ENCODE measurements at places on chromosomes 11 and 22. TPM values are rescaled to one million over a fixed set of nuclear protein-coding genes. Genes with fewer than 3 reads are reported as not detected.

- no peak for DNase-seq
These were observed 44.2 kb downstream of the MRE11 start for GRCh38 chr11:94449437-94449836.

RFPL3 gene
- polyA plus RNA-seq: 0.21 TPM

DNA sequence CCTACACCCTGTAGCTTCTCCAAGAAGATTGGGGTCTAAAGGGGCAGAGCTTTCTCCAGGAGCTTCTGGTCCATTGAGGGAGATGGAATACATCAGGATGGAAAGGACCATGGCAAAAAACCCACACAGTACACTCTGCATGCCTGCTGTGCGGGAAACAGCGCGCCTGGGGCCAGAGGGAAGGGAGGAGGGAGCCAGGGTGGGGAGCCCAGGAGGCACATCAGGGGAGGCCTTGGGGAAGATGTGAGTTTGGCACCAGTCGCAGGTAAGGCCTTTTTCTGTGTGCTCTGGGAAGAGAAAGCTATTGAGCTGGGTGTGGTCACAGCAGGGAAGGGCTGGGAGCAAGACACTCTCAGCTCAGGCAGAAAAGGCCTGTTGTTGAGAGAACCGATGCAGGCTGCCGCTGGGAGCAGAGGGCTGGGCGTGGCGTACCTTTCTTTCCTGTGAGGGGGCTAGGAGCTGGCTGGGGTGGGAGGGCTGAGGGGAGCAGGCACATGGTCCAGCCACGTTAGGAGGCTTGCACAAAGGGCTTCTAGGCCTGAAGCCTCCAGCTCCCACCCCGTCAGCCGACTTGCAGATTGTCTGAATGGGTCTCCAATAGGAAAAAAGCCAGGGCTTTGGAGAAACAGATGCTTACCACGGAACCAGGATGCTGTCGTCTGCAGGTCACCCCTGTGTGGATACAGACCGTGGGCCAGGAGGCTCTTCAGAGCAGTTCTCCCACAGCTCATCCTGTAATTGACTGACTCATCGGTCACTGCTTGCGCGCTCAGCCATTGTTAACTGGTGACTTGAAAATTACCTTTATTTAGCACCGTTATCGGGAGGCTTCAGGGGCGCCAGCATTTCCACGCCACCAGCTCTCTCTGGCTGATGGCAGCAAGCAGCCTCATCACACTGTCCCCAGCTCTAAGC, 237.3 kb downstream of the ST3GAL4 start:
- DNase-seq: no peak

GRCh38 chr11:64107303-64107702, 58.6 kb downstream of the MACROD1 start:
- no peak for DNase-seq

- DNase-seq: no peak
These were observed 355.3 kb upstream of the CCDC90B start for GRCh38 chr11:83641511-83641910.

DNA sequence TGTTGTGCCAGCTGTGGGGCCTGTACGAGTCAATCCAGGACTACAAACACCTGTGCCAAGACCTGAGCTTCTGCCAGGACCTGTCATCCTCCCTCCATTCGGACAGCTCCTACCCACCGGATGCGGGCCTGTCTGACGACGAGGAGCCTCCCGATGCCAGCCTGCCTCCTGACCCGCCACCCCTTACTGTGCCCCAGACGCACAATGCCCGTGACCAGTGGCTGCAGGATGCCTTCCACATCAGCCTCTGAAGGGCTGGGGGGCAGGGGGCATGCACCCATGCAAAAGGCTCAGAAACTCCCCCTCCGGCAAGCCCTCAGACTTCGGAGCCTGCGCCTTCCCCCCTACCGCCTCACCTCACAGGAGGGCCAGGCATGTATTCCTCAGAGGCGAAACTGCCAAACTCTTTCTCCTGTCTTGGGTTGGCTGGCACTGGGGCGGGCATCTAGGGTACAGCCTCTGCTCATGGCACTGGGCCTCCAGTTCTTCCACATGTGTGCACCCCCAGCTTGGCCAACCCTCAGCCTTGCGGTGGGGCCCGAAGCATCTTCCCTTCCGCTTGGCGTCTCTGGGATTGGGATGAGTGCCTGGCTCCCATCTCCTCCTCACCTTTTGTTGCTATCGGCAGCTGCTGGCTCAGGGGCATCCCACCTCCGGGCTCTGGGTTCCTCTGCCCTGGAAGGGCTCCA, 1.2 kb downstream of the FAM89B start:
- DNase-seq: no peak

GRCh38 chr11:65067446-65067845, 9.1 kb upstream of the NAALADL1 start:
- no peak for DNase-seq

GRCh38 chr11:19721176-19721575, 8.5 kb downstream of the NAV2 start:
- DNase-seq: no peak

DNA sequence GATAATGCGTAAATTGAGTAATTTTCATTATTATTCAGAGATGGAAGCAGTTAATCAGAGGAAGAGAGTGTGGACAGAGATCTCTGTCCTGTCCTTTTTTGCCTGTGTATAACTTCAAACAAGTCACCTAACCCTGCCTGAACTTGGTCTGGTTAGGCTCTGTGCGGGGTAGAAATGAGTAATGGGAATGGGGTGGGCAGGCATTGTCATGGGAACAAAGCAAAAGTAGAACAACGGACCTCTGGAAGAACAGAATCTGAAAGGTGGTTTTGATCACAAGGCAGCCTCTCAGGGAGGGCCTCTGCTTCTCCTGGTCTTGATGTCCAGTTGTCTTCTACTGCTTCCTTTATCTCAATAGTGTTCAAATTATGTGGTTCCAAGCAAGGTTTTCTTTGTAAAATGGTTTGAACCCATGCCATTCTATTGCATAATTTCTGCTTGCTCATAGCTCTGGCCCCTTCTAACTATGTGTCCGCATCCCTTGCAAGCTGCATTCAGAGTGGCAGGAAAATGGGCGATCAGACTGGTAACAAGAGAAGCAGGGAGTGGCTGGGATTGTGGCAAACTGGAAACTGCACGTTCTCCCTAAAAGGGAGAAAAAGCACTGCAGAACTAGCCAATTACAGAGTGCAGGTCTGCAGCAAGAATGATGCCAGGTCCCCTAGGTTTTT, 76.1 kb downstream of the PRR5L start:
- no peak for DNase-seq

DNA sequence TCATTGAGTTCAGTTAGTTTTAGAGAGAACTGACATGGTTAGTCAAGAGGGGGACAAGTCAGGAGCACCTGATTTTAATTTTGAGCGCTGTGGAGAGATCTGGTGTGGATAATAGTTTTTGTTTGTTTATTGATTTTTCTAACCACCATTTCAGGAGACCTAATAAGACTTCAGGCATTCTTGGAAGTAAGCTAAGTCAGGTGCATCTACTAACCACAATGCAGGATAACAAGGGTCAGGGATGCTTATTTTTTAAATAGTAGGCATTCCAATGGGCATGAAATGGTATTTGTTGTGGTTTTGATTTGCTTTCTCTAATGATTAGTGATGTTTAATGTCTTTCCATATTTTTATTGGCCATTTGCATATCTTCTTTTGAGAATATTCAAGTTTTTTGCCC, 212.1 kb downstream of the NAV2 start:
- no peak for DNase-seq

DNA sequence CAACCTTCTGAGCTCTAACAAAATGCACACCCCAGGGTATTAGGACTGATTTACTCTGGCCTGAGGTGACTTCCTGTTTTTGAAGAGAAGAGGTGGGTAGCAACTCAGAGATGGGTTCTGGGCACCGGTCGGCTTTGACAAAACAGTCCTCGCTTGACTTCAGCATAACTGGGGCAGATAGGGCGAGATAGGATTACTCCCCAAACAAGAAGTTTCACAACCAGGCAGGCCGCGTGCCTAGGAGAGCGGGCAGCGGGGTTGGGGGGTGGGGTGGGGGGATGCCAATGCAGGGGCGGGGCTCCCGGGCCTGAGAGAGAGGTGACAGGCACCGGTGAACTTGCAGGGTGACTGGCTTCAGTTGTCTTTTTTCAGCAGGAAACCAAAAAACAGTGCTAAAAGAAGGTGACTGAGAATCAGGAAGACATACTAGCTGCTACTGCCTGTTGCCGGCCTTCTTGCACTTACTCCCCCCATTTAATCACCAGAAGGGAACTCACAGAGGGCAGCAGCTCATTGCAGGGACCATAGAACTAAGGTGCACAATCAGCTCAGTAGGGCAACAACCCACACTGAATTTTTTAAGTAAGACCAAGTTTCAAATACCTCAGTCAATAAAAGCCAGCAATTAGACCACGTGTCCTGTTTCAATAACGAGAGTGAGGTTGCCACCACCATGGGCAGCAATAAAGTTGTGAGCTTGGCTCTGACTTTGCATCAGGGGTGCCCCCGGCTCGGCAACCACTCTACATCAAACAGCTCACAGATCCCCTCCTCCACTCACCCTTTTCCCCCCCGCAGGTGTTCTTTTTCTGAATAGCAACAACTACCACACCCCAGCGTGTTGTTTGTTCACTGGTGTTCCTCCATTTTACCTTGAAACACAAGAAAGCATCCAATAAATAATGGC, 37.2 kb upstream of the ETS1 start:
- no peak for DNase-seq

- no peak for DNase-seq
These were observed 90.1 kb downstream of the ETS1 start for GRCh38 chr11:128497061-128497775.

DNA sequence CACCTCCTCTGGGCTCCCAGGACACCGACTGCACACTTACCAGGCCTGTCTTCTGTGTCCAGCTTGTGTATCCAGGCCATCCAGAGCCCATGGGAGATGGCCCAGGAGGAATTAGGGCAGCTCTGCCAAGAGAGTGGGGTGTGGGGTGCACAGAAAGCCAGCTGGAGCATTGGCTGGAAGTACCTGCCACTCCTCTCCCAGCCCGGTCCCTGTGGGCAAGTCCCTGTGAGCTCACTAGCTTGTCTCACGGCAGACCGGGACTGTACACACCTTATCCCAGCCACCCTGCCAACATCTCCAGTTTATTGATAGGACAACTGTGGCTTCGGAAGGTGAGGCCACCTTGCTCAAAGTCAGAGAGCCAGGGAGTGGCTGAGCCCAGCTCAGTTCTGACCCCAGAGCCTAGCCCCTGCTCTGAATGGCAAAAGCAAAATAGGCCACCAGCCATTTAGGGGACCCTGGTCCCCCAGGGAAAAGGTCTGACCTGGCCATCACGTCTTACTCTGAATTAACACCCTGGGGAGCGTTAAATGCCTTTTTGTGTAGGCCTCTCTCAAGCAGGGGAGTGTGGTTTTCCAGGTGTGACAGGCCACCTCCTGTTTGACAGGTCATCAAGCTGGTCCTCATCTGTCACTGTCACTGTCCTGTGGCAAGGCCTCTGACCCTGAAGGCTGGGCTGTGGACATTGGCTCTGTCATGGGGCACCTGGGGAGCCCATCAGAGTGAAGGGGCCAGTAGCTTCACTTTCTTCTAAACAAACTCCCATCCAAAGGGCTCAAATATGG, 15.1 kb downstream of the UQCR10 start:
- DNase-seq: no peak

DNA sequence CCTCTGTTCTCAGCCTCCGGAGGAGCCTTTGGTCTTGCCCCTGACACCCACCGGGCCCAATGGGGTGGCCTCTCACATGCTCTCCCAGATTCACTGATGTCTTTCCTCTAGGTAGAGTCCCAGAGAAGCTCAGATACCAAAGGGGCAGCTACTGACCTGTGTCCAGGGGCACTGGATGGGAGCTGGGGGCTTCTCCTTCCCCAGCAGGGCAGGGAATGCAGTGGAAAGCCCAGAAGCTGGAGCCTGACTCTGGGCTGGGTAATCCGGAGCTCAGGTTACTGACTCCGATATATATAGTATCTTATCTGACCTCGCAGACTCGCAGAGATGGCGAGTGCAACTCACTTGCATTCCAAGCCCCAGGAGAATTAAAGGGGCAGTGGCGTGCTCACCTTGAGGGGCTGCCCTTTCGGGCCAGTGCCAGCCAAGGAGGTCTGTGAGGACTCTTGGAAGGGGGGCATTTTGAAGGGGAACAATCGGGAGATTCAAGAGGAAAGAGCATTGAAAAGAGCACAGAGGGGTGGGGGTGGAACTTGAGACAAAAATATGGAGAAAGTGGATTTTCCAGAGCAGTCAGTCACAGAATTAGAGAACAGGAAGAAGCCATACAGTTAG, 2.5 kb downstream of the USP2 start:
- no peak for DNase-seq

- DNase-seq: no peak
These were observed 8.7 kb downstream of the CD3E start for GRCh38 chr11:118313242-118313641.

- no peak for DNase-seq
These were observed 13.6 kb downstream of the NPTXR start for GRCh38 chr22:38830026-38830844.
